ENCODE measurements at places on chromosomes 1 and 21. TPM values are rescaled to one million over a fixed set of nuclear protein-coding genes. Genes with fewer than 3 reads are reported as not detected.

Gene TUFT1
- polyA plus RNA-seq: 12.2 TPM

Gene HSF2BP
- polyA plus RNA-seq: 2.0 TPM

GRCh38 chr1:191498318-191498717 lies 659.9 kb upstream of the RGS18 start:
- no peak for DNase-seq

DNA sequence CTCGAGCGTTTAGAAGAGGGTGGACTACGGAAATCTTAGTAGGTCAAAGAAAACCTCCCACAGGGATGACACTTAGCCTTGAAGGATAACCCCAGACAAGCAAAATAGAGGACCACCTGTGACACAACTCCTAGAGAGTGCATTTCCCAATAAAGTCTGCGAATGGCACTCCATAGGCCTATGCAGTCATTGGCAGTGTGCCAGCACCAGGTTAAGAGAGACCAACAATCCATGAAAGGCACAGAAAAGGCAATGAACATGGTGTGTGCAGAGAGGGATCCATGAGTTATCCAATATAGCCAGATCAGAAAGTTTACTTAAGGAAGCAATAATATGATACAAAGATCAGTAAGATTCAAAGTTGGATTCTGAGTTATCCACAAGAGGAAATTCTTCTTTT lies 45.2 kb upstream of the FMO2 start:
- no peak for DNase-seq

DNA sequence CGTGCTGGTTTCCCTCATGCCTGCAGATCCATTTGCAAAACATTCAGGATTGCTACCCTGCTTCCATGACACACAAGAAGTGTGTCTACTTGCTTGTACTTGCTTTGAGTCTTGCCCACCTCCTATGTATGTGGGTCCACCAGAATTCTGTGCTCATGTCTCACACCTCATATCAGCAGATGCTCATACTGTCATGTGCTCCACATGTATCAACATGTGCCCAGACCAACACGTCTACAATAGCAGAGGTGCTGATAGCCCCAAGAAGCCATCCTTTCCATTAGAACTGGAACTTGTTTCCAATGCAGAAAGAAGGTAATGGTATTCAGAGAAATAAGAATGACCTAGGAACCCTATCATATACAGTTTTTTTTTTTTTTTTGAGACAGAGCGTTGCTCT lies 27.9 kb upstream of the MYOC start:
- DNase-seq: no peak

- DNase-seq: no peak
These were observed 17.1 kb upstream of the CCDC190 start for GRCh38 chr1:162878000-162878596.

DNA sequence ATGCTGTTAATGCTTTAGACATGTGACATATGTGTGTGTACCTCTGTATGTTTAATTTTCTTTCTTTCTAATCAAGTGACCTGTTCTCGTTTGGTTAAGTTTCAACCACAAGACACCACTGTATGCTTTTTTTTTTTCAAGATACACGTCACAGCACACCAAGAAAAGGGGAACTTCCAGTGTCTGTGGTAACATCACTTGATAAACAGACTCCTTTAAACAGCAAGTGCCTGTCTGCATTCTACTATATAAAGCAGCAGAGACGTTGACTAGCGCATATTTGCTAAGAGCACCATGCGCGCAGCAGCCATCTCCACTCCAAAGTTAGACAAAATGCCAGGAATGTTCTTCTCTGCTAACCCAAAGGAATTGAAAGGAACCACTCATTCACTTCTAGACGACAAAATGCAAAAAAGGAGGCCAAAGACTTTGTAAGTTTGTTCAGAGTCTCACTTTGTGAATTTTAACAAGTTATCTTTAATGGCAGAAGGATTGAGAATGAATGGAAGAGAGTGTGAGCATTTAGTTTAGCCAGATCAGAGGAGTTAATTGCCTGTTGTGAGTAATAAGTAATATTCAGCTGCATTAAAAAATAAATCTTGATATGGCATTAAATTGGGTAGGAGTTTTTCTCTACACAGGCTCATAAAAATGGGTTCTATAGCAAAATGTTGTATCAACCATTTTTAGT lies at the start of gene RGS1:
RGS1 (plus strand) TSS at position 275 of the 691 bp plus-strand sequence; CDS start at position 295, 20 bp downstream.
- DNase-seq: no peak

GRCh38 chr1:43539726-43540434 lies 9.2 kb downstream of the PTPRF start:
- no peak for DNase-seq

GRCh38 chr1:187763976-187764375 lies 935.2 kb downstream of the PLA2G4A start:
- DNase-seq: no peak

GRCh38 chr21:41868062-41868710 lies 11.0 kb downstream of the PRDM15 start:
- no peak for DNase-seq

- no peak for DNase-seq
These were observed 1.9 kb downstream of the ZBTB48 start for GRCh38 chr1:6581561-6582305.

GRCh38 chr21:17532292-17532691 lies 19.4 kb downstream of the CXADR start:
- DNase-seq: no peak

All from left renal cortex interstitium (tissue), 4 donors.